ENCODE measurements at places on chromosomes 4 and X. TPM values are rescaled to one million over a fixed set of nuclear protein-coding genes. Genes with fewer than 3 reads are reported as not detected.

DNA sequence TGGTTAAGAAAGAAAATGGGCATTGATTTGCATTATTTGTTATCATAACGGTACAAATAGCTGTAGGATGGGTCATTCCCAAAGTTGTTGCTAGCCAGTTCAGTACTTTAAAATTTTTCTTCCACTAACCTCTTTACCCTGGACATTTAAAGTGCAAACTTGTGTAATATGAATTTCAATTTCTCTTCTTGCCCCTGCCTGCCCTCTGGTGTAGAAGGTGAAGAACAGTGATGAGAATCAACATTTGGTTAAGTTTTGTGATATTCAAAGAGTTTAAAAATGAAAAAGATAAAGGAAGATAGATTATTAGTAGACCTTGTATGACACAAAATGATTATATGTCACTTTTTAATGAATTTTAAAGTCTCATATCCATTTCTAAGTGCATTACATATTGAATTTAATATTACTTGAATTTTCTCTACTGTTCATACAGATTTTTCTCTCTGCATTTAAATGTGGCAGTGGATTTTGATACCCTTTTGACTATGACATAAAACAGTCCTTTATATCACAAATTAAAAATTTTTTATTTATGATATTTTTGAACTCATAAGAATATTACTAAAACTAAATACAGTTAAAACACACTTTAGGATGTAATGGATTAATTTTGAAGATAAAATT is 337.7 kb downstream of the BMPR1B start:
- no peaks in the 10 kb centered on the region for H3K4me1 ChIP-seq
- no peak overlapping the region for H3K4me3 ChIP-seq
- H3K27me3 ChIP-seq = no peaks in the 10 kb centered on the region
- DNase-seq = no peak
- no peak overlapping the region for H3K27ac ChIP-seq

DNA sequence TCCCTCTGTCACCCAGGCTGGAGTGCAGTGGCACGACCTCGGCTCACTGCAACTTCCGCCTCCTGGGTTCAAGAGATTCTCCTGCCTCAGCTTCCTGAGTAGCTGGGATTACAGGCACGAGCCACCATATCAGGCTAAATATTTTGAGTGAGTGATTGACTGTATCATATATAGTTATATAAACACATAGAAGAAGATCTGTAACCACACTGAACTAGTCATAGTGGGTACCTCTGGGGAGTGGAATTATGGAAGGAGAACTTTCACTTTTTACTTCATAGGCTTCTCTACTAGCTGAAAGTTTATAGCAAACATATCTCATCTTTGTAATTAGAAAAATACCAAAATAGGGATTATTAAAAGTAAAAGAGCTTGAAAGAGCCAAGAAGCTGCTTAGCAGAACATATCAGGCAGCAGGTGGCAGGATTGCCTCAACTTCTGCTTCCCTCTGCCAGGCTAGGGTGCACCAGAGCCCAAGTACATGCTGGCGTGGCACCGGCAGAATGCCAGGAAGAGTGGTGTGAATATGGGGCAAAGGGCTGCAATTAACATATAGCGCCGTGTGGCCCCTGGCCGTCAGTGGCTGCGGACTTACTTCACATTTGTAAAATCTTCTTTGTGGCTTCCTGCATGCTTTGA is 39.5 kb upstream of the CD40LG start:
- H3K27me3 ChIP-seq = no peaks in the 10 kb centered on the region
- no peak for DNase-seq
- no peak overlapping the region for H3K27ac ChIP-seq
- no peaks in the 10 kb centered on the region for H3K4me1 ChIP-seq

GRCh38 chr4:138494931-138495330 is 252.8 kb upstream of the SLC7A11 start:
- DNase-seq = peak; percentile 28
- no peak overlapping the region for H3K4me3 ChIP-seq
- H3K36me3 ChIP-seq = no peaks in the 10 kb centered on the region

DNA sequence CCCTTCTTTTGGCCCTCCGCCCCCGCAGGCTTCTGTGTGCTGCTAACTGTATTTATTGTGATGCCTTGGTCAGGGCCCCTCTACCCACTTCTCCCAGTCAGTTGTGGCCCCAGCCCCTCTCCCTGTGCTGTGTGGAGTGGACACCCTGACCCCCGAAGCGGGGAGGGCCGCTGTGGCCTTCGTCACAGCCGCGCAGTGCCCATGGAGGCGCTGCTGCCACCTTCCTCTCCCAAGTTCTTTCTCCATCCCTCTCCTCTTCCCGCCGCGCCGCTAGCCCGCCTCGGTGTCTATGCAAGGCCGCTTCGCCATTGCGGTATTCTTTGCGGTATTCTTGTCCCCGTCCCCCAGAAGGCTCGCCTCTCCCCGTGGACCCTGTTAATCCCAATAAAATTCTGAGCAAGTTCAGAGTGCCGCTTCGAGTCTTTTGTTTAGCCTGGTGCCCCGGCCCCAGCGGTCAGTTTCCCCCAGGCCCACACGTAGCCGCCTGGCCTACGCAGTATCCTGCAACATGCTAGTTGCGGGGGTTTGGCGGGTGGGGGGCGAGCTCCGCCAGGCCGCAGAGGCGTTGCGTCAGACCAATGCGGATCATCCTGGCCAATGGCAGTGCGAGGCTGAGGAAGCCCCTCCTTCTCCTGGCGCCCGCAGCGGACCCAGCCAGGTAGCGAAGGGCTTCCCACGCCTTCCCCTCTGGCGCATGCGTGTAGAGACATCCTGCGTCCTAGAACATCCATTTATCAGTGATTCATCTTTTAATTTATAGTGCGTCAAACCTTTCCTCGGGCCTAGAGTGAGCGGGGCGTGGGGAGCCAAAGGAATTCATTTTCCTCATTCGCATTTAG is 5.6 kb upstream of the KANTR start:
- H3K27me3 ChIP-seq = peaks cover 4% of the 10 kb centered on the region
- peaks cover 4% of the 10 kb centered on the region for H3K4me1 ChIP-seq
- DNase-seq = peak; percentile 94
- H3K4me3 ChIP-seq = peak overlapping the region; percentile 65
- peaks cover 4% of the 10 kb centered on the region for H3K36me3 ChIP-seq

- no peaks in the 10 kb centered on the region for H3K4me1 ChIP-seq
- no peak overlapping the region for H3K4me3 ChIP-seq
- DNase-seq = no peak
- no peak overlapping the region for H3K27ac ChIP-seq
- no peaks in the 10 kb centered on the region for H3K36me3 ChIP-seq
These were observed 382.0 kb downstream of the RAPGEF2 start for GRCh38 chr4:159484864-159485263.

DNA sequence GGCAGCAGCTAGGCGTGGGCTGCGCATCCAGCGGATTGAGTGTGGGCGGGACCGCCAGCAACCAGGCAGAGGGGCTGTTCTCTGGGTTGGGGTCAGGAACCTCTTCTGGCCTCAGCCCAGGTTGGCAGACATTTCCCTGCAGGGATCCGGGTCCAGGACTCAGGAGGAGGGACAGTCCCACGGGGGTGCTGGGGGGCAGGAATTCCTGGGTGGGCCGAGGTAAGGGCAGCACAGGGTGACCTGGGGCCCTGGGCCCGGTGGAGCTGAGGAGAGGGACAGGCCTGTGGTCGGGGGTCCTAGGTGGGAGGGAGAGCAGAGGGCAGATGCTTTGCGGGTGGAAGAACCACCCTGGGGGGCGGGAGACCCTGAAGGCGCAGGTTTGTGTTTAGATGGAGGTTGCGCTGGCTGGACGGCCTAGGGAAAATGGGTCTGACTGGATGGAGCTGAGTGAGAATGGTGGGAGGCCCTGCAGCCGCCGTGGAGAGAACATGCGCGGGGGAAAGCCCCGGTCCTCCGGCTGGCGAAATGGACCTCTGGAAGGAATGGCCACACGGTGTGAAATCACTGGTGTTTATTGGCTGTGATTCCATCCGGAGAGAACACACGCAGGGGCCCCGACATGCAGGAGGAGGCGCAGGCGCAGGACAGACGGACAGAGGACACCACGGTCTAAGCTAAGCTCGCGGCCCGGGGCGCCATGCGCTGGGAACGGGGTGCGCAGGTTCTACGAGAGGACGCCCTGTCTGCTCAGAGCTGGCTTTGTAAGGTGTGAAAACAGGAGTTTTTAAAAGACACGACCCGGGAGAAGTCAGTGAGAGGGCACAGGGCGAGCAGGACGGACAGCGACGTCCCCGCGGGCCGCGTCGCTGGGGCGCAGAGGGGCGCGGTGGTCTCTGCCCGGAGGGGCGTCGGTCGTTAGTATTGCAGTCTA is 41.3 kb downstream of the CPLX1 start:
- no peak overlapping the region for H3K4me3 ChIP-seq
- no peak for DNase-seq
- H3K27ac ChIP-seq = no peak overlapping the region
- no peaks in the 10 kb centered on the region for H3K36me3 ChIP-seq
- H3K27me3 ChIP-seq = peaks cover 2% of the 10 kb centered on the region
- peaks cover 18% of the 10 kb centered on the region for H3K4me1 ChIP-seq

GRCh38 chrX:129523079-129523911 is at the start of gene SMARCA1:
Gene SMARCA1, minus strand, starts transcription at chrX:129523490. Its CDS starts 120 bp downstream, at chrX:129523370.
- H3K27ac ChIP-seq = peak within 1 kb of the TSS; percentile 85
- H3K4me3 ChIP-seq = peak within 1 kb of the TSS; percentile 68
- no peaks in the 10 kb centered on the region for H3K36me3 ChIP-seq
- H3K4me1 ChIP-seq = no peaks in the 10 kb centered on the region
- DNase-seq = peak; percentile 86

DNA sequence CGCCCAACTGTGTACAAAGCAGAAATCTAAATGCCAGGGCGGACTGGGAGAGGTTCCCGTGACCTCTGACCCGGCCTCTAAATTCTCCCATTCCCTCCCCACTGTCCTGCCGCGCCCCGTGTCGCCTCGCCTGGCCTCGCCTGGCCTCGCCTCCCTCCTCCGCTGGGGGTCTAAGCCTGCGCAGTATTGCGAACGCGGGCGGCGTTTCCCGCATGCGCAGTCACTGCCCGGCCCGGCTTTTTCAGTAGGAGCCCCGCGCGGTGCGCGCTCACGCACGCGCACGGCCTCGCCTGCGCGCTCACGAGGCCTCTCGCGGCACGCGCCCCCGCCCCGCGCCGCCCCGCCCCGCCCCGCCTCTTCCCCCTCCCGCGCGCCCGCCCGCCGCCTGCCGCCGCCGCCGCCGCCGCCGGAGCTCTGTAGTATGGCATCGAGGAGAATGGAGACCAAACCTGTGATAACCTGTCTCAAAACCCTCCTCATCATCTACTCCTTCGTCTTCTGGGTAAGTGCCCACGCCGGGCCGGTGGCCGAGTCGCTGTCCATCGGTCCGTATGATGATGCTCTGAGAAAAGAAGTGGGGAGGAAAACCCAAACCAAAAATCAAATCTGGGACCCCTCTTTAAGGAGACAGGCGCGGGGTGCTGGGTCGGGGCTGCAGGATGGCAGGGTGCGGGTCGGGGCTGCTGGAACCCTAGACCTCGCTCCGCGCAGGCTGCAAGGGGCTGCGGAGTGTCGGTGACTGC is at the start of gene TSPAN7:
Gene TSPAN7 (plus strand): TSS at position 417 of the 743 bp plus-strand sequence. CDS start 5 bp downstream, at position 422.
- H3K36me3 ChIP-seq = no peaks in the 10 kb centered on the region
- peak within 1 kb of the TSS; percentile 51 for H3K27ac ChIP-seq
- peak; percentile 87 for DNase-seq
- no peaks in the 10 kb centered on the region for H3K27me3 ChIP-seq
- H3K4me3 ChIP-seq = peak within 1 kb of the TSS; percentile 77

DNA sequence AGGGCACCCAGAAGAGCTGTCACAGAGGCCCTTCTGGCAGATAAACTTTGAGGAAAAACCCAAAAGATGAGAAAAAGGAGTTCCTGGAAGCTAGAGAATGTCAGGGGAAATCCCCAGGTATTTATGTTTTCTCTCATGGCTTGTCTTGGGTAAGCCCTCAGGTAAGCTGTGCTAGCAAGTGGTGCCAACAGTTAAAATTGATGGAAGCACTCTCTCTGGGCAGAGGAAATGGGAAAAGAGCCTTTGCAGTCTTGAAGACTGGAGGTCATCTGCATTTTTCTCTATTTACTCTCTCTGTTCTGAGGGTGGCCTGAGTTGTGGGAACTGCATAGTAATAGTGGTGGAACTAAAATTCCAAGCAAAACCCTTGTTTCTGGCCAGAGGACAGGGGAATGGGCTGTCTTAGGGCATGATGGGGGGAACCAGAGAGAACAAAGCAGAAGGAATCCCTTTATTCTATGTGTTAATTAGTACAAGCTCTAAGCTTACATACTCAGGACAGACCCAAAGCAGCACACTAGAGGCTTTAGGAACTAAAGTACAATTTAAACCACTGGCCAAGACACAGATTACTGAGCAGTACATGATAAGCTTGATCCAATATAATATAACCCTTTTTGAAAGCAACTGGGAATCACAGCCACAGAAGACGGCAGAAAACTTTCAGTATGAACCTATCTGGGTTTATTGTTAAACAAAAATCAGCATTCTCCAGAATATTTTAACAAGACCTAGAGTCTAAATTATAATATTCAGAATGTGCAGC is 53.3 kb upstream of the SLC10A4 start:
- no peak for DNase-seq
- no peak overlapping the region for H3K4me3 ChIP-seq
- peaks cover 3% of the 10 kb centered on the region for H3K36me3 ChIP-seq
- no peaks in the 10 kb centered on the region for H3K4me1 ChIP-seq
- no peak overlapping the region for H3K27ac ChIP-seq

The BCORL1 gene
- 14.1 TPM for total RNA-seq
